ENCODE measurements at places on chromosomes 11 and 22.

DNA sequence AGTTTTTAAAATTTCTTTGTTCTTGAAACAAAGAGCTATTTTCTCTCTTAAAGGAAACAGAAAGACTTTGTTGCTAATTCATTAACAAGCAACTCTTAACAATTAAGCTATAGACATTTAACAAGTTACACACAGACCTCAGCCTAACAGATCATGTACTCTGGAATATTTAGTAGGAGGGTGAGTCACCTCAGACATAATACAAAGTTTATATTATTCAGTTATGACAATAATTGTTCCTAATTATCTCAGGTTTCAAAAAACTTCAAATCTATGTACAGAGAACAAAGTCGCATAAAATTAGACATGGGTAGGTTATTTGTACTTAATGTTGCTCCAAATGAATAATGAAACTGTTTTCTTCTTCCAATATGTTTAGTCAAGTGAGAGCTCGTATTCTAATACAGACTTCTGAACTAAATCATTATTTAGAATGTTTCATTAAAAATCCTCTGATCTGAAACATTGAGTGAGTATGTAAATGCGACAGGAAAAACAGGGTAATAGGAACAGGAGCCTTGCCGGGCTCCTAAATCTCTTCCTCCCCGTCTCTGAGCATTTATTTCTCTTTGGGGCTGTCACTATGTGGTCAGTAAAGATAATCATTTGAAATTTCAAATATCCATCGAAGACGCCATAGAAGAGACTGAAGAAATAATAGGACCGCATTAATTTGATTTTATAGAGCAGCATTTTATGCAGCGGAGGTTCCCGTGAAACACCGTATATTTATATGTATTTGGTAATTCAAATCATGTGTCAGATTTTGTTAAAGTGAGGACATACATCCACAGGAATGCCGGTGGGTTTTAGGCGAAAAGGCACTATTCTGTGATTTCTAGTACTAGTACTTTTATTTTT lies 8.7 kb upstream of the BARX2 start:
- no peak for DNase-seq

DNA sequence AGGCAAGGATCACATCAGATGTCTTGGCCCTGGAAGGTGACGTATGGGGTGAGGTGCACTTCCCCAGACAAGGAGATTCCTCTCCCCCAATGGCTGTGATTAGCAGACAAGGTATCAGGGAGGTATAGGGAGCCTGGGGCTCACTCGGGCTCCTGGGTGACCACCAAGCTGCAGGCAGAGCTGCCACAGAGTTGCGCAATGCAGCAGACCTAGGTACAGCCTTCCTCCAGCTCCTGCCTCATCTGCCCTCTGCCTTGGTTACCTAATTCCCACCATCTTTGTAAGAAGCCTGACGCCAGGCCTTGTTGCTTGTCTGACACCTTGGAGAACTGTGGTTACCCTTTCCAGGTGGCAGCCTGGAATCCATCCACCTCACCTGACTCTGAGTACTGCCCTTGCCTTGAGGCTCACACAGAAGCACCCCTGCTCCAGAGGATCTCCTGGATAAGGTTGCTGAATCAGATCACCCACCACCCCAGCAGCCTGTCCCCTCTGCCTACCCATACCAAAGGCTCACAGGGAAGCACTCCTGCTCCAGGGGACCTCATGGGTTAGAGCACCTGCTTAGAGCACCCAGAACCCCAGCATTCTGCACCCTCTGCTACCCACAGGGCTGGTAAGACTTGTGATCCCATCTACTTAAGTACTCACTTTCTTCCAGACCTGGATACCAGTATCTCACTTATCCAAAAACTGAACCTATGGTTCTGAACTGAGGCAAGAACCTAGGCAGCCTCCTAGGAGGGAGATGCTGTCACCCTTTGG lies 40.4 kb downstream of the GAB4 start:
- DNase-seq: no peak

DNA sequence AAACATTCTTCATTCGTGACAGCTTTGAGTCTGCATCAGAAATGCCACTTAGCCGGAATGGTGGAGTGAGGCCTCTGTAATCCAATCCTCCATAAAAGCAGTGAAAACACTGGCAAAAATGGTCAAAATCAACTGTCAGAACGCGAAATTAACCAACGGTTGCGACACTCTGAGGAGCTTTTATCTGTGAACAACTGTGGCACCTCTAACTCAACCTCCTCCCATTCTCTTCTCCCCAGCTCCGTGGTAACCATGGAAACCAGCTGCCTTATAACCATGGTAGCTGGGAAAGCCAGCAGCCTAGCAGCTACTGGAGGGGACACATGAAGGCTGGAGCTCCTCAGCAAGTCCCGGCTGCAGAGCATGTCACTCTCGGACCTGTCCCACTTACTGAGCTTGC lies 20.3 kb downstream of the AP2A2 start:
- no peak for DNase-seq

DNA sequence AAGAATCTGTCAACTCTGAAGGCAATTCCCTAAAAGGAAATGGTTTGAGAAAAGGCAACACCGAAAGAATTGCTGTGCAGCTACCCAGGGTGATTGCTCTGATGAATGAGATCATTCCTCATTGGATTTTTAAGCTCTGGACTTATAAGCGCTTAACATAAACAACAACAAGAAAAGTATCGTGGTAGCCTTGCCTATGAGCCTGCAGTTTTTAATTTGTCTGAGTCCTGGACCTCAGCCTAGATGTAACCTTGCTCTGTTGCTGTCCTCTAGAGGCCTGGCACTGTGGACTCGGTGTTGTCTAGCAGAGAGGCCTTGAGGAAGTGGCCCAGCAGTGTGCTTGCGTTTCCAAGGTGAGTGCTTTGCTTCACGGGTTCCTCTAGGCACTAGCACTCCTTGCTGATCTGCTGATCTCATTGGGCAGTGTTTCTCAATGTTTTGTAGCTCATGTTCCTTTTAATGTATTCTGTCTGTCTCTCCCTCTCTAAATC lies 20.4 kb downstream of the CCDC81 start:
- no peak for DNase-seq

DNA sequence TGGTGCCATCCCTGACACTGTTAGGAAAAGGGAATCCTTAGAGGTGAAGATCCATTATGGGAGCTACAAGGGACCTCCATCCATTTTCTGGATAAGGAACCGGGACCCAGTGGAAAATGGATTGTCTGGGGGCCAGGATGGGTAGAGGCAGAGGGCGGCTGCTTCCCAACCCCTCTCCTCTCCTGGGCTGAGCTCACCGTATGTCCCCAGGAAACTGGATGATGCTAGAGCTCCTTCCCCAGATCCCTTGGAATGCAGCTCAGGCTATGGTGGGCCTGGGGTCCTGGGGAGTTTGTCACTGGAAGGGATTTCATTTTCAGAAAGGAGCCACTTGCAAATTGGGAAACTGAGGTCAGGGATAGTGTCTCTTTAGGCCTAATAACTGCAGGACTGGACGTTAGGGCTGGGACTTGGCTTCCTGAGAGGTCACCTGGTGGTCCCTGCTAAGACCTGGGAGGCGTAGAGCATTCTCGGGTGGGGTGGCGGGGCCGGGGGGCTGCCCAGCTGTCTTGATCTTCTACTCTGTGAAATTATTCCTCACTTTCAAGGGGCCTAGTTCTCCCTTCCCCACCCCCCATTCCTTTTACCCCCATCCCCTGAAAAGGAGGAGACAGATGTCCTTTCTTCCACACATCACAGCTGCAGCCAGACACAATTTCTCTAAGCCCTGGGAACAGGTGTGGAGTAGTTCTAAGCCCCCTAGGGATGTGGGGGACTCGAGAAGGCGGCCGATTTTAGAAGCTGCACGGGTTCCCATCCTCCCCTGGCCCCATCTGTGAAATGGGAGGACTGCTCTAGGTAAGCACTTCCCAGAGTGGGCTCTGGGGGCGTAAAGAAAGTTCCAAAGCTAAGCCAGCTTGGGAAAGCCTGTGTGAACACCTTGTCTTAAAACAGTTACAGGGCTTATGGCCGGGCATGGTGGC lies 99.8 kb downstream of the PKNOX2 start:
- no peak for DNase-seq

GRCh38 chr11:49505231-49505630 lies 296.8 kb upstream of the FOLH1 start:
- DNase-seq: no peak

DNA sequence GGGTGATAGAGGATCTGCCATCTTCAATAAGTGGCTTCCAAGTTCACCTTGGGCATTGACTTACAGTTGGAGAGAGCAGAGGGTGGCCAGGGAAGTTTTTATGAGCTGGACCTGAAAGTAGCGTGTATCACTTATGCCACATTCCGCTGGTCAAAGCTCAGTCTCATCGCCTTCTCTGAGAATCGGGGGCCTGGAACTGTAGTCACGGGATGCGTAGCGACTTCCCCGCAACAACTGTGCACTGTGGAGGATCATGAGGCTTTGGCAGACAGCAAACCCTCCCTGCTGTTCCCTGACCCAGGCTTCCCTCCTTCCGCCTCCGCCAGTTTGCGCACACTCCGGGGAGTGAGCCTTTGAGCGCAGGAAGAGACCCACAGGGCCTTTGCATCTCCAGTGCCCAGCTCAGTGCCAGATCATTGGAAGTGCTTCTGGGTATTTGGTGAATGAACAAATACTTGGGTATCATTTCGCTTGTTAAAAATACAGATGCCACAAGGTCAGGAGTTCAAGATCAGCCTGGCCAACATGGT lies 95.5 kb downstream of the CEP164 start:
- DNase-seq: no peak

GRCh38 chr11:75849894-75850293 lies 34.9 kb downstream of the UVRAG start:
- DNase-seq: no peak

- no peak for DNase-seq
These were observed 42.9 kb downstream of the ABTB2 start for GRCh38 chr11:34314936-34315335.

- no peak for DNase-seq
These were observed 349.6 kb downstream of the CTTN start for GRCh38 chr11:70747921-70748320.

GRCh38 chr11:35663408-35663702 lies 780 bp downstream of the TRIM44 start:
- DNase-seq: no peak

- DNase-seq: no peak
These were observed 1.4 kb downstream of the PATZ1 start for GRCh38 chr22:31344578-31345330.

GRCh38 chr11:71302911-71303310 lies 50.5 kb upstream of the SHANK2 start:
- no peak for DNase-seq

DNA sequence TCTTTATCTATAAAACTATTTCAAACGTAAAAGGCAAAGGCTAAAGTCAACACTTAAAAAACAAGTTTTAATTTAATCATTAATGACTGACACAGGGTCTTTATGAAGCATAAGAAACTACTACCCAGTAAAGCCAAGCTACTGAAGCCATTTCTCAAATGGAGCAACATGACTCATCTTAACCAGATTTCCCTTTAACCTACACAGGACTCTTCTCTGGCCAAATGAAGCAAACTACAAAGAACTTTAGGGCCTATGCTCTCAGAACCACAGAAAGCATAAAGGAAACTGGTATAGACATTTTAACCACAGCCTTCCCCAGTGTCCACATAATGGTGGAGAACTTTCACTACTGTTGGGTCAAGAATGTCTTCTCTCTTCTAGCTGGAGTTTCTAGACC lies 34.7 kb downstream of the ALG9 start:
- DNase-seq: no peak

GRCh38 chr11:83272627-83273026 lies 13.5 kb downstream of the CCDC90B start:
- no peak for DNase-seq

GRCh38 chr22:27829620-27830019 lies 28.1 kb upstream of the MN1 start:
- DNase-seq: no peak

DNA sequence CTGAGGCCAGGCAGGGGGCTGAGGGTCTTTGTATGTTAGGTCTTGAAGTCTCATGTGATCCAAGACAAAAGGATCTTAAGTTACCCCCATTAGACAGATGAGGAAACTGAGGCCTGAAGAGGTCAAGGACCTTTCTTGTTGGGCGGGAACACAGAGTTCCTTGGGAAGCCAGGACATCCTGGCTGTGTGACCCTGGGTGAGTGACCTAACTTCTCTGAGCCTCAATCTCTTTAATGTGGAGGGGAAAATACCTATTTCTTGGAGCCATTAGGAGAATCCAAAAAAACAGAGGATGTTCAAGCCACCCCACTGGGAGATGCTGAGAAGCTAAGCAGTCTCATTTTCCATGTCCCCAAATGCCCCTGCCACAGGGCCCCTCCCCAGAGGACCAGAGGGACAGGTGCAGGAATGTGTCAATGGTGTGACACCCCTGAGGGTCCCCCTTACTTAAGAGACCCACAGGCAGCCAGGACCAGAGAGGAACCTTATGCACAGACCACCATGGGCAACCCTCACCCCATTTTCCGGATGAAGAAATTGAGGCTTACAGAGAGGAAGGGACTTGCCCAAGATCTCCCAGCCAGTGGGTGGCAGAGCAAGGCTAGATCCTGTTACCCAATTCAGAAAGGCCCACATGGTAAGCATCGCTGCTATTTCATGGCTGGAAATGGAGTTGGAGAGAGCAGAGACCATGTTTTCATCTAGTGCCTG lies 8.0 kb downstream of the RAC2 start:
- no peak for DNase-seq

DNA sequence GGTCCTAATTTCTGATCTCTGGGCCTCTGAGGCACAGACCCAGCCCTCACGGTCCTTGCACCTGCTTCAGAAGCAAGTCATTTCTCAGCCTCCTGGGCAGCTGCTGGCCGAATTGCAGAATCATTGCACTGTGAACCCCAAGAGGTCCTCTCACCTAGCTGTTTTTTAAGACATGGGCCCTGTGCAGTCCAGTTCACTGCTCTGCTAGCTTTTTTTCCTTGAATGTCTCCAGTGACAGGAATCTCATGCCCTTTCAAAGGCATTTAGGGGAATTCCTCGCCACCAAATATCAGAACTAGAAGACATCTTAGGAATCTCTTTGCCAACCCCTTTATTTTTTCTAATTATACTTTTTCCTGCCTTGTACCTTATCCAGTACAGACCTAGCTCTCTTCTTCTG lies 35.6 kb upstream of the TP53I11 start:
- no peak for DNase-seq

- DNase-seq: no peak
These were observed at the start of gene GRAMD1B for GRCh38 chr11:123429913-123430720. TSS of gene GRAMD1B (plus strand) at chr11:123430269. CDS start at chr11:123430793, 524 bp downstream.

DNA sequence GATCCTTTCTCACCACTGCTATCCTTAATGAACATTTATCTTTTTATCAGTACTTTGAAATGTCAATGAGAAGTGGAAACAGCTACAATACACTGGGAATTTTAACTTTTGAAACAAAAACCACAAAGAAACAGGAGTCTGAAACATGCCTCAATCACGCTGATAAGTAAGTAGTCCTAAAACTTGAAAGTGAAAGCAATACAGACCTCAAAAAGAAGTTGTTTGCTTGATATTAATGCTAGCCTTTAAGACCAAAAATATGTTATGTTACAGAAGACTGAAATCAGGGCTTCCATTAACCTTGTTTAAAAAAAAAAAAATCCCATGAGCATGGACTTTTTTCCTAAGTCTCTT lies 21.3 kb downstream of the PHF21A start:
- DNase-seq: no peak

- no peak for DNase-seq
These were observed 132.4 kb downstream of the TENM4 start for GRCh38 chr11:79308429-79308828.

GRCh38 chr11:69925366-69926196 lies 106.4 kb upstream of the FGF3 start:
- DNase-seq: no peak

- DNase-seq: no peak
These were observed 54.7 kb downstream of the ETS1 start for GRCh38 chr11:128532572-128533091.
